ENCODE measurements at places on chromosomes 16 and 17.

DNA sequence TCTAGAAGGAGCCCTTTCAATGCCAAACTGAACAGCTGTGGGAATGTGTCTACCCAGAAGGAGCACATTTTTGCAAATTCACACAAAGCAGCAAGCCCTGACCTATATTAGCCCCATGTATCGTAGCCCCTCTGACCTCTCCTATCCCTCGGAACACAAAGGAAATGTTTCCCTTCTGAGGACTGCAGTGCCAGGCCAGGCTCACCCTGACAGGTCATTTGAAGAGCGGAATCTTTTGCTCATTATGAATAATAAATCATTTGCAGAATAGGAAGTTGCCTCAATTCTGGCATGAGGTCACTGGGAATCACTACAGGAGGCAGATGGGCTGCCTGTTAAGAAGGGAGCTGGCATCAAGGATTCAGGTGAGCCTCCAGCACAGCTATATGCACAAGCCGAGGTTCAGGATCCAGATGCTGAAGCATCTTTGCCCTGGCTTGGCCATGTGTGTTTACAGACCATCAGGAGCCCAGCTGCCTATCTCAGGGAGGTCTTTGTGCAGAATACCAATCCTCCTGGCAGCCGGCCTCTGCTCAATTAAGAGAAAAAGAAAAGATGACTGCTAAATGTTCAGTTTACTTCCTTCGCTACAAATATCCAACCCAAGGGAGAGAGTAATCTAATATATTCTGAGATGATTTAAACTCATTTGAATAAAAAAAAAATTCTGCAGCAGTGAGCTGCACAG is 119.4 kb downstream of the USP31 start:
- no peak for DNase-seq

DNA sequence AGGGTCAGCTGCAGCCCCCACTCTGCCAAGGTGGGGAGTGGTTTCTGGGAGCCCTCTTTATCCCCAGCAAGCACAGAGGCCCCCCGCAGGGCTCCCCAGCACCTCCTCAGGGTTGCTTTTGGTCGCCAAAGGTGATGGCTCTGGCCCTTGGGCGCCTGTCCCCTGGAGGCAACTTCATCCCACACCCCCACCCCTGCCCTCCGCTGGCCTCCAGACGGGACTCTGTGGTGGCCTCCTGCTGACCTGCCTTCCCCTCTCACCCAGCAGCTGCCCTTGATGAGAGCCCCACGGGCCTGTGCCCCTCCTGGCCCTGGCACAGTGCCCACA is 7.8 kb upstream of the RHOT2 start:
- no peak for DNase-seq

DNA sequence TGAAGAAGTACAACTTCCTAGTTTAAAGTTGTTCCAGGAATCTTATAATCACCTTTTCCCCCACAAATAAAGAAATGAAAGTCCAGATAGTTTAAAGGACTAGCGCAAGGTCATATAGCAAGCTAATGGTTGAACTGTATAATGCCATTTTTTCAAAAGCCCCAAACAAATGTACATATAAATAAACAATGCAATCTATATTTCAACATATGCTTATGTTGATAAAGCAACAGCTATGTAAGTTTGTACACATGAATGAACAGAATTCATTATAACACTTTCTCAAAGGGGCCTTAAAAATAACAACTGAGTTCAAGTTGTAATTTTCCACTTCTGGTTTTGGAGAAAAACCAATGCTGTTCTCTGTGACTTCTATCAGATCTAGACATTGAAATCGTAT is 1628.6 kb downstream of the CDH8 start:
- no peak for DNase-seq

- DNase-seq: peak; percentile 83
These were observed 3.7 kb upstream of the ERN1 start for GRCh38 chr17:64133546-64134215.

- peak; percentile 88 for DNase-seq
These were observed at the start of gene PGAP6 for GRCh38 chr16:381789-382717. PGAP6 (minus strand) TSS chr16:381978; CDS start chr16:381821, 157 bp downstream.

DNA sequence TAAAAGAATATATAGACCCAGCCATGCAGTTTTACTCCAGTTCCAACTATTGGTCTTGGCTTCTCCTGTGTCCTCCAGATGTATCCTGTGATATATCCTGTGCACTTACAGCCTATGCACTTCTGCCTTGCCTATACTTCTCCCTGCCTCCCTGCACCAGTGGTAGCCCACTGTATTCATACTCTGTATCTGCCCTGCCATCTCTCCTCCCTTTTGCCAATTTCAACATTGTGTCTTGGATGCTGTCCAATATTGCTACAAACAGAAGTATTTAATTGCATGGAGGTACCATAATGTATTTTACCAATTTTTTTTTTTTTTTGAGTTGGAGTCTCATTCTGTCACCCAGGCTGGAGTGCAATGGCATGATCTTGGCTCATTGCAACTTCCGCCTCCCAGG is 242.7 kb downstream of the HAPSTR1 start:
- DNase-seq: no peak

DNA sequence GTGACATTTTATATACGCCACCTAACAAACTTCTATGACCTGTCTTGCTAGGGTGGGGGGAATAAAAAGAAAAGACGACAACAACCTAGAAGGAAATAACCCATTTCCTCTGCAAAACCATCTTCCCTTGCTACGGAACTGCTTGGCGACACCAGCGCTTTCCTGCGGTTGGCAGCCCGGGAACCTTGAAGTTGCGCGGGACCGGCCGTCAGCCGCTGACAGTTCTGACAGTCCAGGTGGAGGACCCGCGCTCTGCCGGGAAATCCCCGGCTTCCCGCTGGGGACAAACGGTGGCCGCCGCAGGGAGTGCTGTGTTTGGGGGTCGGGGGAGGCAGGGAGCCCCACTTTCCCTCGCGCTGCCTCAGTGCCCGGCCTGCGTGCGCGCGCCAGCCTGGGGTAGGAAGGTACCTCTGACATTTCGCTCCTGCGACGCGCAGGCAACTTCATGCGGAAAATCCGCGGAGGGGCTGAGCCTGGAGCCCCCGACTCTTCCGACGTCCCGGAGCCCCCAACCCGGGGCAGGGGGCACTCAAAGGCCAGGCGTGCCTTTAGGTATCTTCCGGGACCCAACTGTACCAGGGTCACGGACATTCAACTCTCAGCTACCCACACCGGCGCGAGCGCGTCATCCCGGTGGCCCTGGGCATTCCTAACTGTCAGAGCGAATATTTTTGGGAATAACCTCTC is 516 bp downstream of the SLC16A6 start:
- peak; percentile 54 for DNase-seq

- DNase-seq: no peak
These were observed 2.6 kb upstream of the ABCC3 start for GRCh38 chr17:50631908-50632571.

- no peak for DNase-seq
These were observed 116.4 kb downstream of the NPIPB5 start for GRCh38 chr16:22627043-22627442.

- DNase-seq: peak; percentile 34
These were observed 338.2 kb downstream of the SNX29 start for GRCh38 chr16:12314653-12315185.

DNA sequence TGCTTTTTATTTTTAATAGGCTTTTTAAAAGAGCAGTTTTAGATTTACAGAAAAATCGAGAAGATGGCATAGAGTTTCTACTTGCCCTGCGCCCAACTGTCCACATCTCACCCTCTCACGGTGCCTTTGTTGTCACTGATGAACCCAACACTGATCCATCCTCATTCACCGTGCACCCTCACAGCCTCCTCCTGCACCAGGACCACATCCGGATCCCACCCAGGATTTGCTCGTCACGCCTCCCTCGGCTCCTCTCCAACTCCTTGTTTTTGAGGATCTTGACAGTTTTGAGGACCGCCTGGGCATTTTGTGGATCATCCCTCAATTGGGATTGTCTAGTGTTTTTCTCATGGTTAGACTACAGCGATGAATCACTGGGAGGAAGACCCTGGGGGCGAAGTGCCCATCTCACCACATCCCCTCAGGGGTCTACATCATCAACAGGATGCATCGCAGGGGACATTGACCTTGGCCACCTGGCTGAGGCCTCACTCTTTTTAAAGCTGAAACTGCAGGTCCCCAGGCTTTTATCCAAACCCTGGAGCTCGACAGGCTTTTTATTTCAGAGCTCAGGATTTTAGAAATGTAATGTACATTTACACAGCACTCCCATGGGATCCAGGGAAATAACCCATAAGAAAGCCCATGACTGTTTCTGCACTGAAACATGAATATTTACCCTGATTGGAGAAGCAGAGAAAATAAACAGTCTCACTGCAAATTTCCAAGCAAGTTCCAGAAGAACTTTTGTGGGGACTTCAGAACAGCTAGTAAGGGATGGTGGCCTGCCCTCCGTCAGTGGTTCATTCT is 71.8 kb upstream of the ZNF469 start:
- DNase-seq: no peak

DNA sequence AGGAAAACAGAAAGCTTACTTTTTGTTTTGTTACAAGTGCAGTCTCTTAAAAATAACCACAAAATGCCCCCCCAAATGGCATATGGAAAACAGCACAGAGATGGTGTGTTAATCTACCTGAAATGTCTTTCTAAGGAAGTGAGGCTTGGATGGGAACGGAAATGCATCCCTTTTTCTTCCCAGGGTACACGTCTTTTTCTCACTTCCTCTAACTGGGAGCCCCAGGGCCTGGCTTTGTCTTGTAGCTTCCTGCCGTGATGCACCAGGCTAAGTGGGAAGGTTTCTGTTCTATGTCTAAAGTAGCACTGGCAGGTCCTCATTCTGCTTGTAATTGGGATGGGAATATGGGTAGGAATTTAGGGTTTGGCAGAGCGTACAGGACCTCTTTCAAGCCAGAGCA is 52.5 kb upstream of the CACNG3 start:
- no peak for DNase-seq

GRCh38 chr16:63813862-63814261 is 1308.0 kb downstream of the CDH11 start:
- no peak for DNase-seq

All from suppressor macrophage treated with lipopolysaccharide for 4 hours (primary cell).